Stimulated activated CD4-positive, alpha-beta T cell treated with anti-CD3 and anti-CD28 coated beads, Interleukin-1b, Interleukin-23, amount 100 ng/mL, for 24 hours (primary cell): ENCODE measurements at places on chromosomes 2 and 18.

GRCh38 chr2:226799211-226799975 is at the start of gene IRS1:
Gene IRS1, minus strand, starts transcription at chr2:226799820. Its CDS starts 1,082 bp downstream, at chr2:226798738.
- DNase-seq, result peak; percentile 53

GRCh38 chr2:120005834-120006521 is 6.9 kb upstream of the EPB41L5 start:
- DNase-seq, result no peak

DNA sequence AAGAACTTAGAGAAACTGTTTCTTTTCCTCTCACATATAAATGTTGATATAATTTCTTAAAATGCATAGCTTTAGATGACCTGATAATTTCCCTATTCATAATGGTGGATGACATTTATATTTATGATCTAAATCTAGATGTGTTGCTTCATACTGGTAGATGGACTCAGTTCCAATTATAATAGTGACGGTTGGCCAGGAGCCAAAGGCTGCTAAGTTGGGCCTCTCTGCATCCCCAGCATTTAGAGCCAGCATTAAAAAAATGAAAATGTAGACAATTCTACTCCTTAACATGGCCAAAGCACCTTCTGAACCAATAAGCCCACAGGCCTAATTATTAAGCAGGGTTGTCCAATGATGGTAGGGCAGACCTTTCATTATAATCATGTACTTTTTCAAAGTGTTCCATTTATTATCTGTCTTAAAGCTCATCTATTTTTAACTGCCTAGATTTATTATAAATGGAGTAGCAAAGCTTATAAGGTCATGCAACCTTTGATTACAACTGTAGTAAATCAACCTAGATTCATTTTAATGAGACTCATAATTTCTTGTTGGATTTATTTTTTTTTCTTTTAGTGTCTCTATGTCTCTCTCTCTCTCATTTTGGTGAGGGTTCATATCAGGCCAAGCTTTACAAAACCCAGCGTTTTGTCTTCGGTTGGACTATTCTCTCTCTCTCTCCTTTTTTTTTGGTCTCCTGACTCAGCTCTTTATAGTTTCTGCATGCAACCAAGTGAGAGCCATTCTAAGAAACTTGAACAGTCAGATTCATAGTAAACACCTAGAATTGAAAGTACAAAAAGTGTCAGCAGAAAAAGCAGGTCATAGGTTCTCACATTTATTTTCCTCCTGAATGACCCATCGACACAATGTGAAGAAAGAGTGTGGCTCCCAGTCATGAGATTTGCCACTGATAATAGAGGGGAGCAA is 2016.1 kb upstream of the PIK3C3 start:
- DNase-seq, result no peak

DNA sequence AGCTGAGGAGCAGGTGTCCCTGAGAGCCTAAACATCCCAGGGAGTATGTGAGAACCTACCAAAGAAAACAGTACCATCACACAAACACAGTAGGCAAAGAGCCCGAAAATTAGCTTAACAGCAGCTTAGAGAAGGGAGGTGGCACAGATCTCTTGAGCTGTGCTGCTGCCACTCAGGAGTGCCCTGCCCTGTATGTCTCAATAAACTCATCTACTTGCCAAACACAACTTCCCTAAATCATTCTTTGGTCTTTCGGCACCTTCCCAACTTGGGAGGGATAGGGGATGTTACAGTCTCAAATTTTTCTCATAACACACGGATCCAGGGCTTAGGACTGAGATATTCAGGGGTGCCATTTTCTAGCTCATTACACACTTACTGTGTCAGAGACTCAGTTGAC is 45.3 kb upstream of the C1D start:
- no peak for DNase-seq

DNA sequence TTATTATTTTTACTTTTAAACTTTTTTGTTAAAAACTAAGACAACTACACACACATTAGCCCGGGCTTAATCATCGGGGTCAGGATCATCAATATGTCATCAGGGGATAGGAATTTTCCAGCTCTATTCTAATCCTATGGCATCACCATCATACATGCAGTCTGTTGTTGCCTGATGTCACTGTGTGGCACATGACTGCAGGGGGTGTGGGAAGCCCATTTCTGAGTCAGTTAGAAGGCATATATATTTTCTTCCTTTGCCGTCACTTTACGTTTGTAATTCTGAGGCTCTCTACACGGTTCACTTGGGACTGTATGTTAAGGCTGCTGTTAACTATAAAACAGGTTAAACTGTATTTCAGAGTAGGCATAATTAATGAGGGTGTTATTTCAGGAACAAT is 144.4 kb upstream of the ITGA6 start:
- no peak for DNase-seq

DNA sequence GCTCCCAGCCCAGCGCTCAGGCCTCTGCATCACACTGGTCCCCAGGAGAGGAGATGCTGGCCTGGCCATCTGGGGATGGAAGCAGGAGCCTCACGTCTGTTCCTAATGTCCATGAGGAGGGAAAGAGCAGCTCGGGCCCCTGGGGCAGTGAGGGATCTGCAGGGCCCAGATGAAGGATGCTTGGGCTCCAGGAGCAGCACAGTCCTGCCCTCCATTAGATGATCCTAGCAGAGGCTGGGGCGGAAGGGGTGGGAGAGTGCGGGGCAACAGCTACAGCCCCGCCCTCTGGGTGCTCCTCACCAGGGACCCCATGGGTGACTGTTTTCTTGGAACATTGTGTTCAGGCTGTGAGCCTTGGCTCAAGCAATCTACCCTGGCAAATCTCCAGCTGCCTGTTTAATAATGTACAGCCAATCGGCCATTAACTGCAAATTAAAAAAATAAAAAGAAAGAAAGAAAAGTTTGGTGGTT is 49.7 kb downstream of the TNS1 start:
- no peak for DNase-seq

GRCh38 chr2:152097290-152097800 is 1.5 kb downstream of the CACNB4 start:
- no peak for DNase-seq

GRCh38 chr18:26335571-26336487 is 109.6 kb downstream of the TAF4B start:
- DNase-seq, result no peak

DNA sequence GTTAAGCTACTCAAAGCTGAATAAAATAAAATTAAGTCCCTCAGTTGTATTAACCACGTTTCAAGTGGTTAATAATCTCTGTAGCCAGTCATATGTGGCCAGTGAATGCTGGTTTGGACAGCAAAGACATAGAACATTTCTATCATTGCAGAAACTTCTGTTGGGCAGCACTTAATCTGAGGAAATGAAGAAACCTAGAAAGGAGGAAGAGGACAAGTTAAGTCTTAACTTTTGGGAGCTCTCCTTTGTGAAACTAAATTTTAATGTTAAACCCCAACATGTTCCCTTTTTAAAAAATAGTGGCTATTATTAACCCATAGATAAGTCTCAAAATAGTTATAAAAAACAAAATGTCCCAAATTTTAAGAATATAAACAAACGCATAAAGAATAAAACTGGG is 421.3 kb downstream of the ARHGAP15 start:
- DNase-seq, result no peak

GRCh38 chr2:168997118-168997521 is 34.0 kb downstream of the ABCB11 start:
- DNase-seq, result no peak

DNA sequence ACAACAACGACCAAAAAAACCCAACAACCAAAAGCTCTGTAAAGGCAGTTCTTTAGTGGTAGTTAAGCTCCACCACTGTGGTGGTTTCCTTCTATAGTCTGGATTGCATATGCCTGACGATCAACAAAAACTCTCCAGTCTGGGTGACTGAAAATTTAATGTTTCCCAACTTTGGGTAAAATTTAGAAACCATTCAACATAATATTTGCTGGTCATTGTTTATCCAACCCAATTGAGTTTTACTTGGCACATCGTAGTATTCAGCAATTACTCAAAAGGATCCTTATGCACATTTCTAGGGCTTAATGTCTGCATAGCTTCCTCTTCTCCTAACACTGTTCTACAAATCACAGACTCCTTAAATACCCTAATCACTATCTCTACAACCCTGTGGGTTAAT is 1080.2 kb upstream of the NRXN1 start:
- DNase-seq, result no peak

DNA sequence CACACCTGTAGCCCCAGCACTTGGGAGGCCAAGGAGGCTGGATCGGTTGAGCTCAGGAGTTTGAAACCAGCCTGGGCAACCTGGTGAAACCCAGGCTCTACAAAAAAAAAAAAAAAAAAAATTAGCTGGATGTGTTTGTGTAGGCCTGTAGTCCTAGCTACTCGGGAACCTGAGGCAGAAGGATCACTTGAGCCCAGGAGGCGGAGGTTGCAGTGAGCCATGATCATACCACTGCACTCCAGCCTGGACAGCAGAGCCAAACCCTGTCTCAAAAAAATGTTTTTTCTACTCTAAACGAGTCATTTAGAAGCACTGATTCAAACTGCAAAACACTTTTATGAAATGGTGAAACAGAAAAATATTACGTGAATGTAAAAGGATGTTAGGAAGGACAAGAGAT is 69.1 kb upstream of the SLC39A10 start:
- no peak for DNase-seq

GRCh38 chr2:54858021-54858681 is 134.7 kb downstream of the EML6 start:
- DNase-seq, result no peak

DNA sequence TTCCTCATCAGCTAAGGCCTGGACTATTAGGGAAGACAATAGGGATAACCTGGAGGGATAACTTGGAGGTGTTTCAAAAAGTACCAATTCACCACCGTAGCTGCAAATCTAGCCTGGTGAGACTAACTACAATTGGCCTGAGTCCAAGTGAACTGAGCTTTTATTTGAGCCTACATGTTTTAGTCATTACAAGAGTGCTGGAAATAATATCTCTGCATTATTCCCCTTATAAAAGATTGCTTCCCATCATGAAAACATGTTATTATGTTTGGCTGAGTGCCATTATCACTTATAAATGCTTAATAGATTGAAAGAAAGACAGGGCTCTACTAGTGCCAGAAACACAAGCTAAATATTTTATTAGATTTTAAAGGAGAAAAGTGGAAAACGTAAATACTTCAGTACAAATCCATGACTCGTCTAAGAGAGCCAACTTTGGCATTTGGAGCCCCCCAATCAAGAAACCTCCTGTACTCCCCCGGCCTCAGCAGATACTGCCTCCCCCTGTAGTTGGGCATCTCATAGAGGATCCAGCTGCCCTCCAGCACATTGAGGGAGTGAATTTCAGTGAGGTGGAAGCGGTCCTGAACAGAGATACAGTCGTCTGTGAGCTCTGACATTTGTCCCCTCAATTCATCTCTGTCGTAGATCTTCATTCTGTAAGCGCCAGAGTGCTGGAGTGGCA is 3.6 kb downstream of the CRYGB start:
- no peak for DNase-seq

- DNase-seq, result no peak
Observed at GRCh38 chr2:102337481-102338386, 17.9 kb upstream of the IL18R1 start.

GRCh38 chr2:240170883-240171282 is 30.4 kb upstream of the OTOS start:
- DNase-seq, result no peak

GRCh38 chr2:23578964-23579671 is 194.1 kb downstream of the KLHL29 start:
- no peak for DNase-seq

GRCh38 chr2:207449642-207450165 is 80.1 kb upstream of the CREB1 start:
- no peak for DNase-seq
